ENCODE measurements at places on chromosomes 12 and 14. TPM values are rescaled to one million over a fixed set of nuclear protein-coding genes. Genes with fewer than 3 reads are reported as not detected.

LTBP2 gene
- 20.5 TPM for total RNA-seq

P2RX2 gene
- not detected for total RNA-seq

LRCOL1 gene
- total RNA-seq: not detected

SLC7A8 gene
- 9.0 TPM for total RNA-seq

CIROP gene
- total RNA-seq: not detected

KRT4 gene
- not detected for total RNA-seq

CLEC1B gene
- total RNA-seq: not detected

KRT77 gene
- total RNA-seq: not detected
